Urothelium cell line (cell line): ENCODE measurements at places on chromosomes 7 and 10.

DNA sequence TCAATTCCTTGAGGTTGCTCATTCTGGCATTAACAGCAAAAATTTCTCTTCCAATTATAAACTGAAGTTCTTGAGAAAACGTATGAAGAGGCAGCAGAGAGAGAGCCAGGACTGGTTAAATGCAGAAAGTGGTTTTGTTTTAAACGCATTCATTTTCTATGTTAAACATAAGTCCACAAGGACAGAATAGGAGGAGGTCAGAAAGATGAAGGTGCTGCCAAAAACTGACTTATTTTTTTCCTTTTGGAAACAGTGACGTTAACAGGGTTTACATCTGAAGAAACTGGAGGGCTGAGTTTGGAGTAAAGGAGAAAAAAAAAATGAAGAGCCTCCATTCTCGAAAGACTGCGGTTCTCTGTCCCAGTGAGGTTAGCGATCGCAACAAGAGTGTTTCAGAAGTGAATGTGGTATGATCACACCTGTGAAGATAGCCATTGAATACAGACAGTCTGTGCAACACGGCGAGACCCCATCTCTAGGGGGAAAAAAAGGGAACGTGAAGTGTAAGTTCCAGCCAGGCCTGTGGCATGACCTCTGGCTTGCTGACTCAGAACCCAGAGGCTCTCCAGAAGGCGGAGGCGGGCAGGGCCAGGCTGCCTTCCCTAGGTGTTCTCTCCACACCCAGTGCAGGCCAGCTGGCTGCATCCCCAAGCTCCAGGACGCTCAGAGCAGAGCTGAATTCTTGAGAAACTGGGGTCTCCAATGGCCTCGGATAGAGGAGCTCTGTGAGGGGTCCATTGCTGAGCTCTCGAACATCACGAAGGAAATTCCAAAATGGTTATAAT, 84.0 kb downstream of the CHST15 start:
- DNase-seq, result no peak

DNA sequence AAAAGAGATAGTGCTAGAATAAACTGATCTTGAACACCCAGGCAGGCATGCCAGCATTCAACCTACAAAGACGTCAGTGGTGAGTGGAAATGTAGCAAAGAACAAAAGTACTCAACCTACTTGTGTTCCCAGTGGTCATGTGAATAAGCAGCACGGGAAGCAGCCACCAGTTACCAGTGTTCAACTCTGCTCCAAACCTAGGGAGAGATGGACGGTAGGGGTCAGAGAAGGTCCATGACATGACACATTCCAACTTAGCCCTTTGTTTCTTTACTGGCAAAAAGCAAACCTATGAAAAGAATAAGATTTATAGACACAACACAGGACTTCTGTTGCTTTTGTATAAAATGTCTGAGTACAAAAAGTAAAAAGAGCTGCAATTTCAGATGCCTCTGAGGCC, 511.4 kb downstream of the XPNPEP1 start:
- DNase-seq, result no peak

DNA sequence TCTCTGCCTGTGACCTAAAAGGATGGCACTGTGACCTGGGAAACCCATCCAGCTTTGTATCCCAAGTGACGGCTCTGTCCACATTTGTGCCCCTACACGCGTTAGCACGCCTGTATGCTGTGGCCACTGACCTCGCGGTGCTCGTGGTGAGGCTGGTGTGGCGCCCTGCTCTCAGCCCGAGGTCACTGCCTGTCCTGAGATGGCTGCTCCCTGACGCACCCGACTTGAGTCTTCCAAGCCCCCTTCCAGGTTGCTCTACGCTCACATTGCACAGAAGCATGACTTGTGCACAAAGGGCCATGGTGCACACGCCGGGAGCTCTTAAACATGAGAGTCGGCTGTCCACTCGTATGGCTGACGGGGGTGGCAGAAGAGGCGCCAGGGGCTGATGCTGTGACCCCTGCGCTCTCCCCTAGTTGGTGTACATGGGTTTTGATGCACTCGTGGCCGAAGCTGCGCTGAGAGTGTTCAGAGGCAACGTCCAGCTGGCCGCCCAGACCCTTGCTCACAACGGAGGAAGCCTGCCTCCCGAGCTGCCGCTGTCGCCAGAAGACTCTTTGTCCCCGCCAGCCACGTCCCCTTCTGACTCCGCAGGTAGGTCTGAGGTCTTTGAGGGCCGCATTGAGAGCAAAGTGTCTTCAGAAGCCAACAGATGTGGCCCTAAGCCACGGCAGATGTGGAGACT, 33.5 kb downstream of the WDR86 start:
- no peak for DNase-seq

DNA sequence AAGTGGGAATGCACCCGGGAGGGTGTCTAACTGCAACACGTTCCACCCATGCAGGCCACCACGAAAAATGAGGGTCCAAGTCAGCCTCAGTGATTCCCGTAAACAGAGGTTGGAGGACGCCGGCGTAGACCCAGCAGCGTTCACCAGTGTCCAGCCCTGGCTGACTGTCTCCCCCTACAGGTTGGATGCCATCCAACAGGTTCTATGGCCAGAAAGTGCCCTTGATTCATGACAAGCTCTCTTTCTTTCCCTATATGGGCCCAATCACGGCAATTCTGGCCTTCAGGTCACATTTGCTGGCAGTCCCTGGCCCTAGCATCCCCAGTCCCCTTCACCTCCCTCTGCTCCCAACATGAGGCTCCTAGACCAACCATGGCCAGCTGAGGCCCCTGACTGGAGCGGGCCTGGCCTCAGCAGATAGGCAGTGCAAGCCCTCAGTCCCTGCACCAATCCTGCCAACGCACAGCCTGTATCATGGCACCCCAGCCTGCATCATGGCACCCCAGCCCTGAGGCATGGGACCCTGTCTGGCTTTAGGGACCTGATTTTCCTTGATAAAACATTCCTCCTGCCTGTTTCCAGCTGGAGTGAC, 227.4 kb downstream of the GRID1 start:
- DNase-seq, result no peak

GRCh38 chr7:158620418-158620817, 32.8 kb upstream of the PTPRN2 start:
- no peak for DNase-seq
